Stimulated activated CD8-positive, alpha-beta memory T cell treated with anti-CD3 and anti-CD28 coated beads, Interleukin-4, amount 100 ng/mL, for 4 hours (primary cell): ENCODE measurements at places on chromosomes 11 and 22.

GRCh38 chr22:38318792-38319773, 1.9 kb upstream of the CSNK1E start:
- DNase-seq, result no peak

DNA sequence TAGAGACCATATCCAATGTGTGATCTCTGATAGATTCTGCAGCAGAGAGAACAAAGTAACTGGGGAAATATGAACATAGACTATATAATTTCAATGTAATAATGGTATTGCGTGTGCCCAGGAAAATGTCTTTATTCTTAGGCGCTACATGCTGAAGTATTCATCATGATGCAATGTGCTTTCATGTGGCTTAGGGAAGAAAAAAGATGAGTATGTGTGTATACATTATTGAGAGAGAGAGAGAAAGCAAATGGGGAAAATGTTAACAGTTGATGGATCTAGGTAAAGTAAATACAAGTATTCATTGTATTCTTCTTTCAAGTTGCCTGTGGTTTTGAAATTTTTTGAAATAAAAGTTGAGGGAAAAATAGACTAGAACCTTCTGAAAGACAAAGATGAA, 10.3 kb downstream of the CADM1 start:
- DNase-seq, result no peak

- no peak for DNase-seq
Observed at GRCh38 chr11:92246630-92247029, 22.0 kb downstream of the FAT3 start.

DNA sequence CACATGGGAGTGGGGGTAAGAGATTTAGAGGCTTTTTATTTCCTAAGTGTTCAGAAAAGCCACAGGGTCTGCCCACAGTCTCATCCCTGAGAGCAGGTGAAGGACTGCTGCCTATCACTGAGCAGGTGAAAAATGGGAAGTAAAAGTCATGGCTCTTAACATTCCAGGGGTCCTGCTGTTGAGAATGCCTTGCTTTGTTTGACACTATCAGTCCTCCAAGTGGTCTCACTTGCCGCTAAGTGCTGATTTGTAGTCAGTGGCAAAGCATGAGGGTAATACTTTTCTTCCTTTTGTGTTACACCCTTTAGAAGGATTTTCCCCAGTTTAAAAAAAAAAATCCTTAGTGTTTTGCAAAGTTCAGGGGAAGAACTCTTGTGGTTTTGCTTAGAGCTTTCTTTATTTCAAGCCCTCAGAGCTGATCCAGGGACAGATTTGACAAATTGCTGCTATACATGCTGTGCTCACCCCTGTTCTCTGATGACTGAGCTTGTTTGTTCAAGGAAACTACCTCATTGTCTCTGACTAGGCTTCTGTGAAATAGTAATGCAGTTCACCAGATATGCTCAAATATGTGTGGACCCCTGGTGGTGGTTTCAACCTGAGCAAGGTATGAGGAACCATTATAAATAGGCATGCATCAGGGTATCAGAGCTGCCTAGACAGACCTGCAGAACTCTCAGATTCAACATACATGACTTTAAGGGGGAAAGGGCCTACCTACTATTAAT, 141.0 kb downstream of the ARHGAP42 start:
- no peak for DNase-seq

DNA sequence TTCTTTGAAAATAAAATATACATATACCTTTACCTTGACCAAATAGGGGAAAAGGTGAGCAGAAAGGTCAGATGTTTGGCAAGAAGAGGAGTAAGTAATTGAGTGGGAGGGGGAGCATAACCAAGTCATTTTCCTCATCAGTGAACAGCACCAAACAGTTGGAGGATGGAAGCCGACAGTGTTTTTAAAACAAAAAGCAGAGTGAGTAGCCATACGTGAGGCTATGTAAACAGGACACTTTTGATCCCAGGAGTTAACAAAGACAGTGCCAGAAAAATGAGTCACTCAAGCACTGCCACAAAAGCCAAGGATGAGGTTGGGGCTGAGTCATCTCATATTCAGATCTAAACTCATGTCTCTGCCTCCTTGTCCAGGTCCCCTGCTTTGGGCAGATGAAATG, 734.7 kb downstream of the KCNA4 start:
- no peak for DNase-seq
